ENCODE measurements at places on chromosomes 16 and 17. TPM values are rescaled to one million over a fixed set of nuclear protein-coding genes. Genes with fewer than 3 reads are reported as not detected.

DNA sequence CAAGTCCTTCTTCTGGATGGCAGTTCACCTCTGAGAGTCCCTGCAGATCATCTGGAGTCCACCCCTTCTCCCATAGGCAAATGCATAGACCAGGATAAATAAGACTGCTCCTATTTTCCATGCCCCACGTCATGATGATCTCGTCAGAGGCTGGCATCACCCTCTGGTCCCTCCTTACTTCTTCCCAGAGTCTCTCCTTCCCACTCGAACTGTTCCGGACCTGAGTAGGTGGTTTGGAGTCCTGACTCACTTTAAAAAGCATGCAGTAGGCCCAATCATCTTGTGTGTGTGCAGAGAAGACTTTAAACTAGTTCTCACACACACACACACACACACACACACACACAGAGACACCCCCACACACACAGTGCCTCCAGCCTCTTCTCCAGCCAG, 72.0 kb downstream of the SOX9 start:
- DNase-seq: no peak

DNA sequence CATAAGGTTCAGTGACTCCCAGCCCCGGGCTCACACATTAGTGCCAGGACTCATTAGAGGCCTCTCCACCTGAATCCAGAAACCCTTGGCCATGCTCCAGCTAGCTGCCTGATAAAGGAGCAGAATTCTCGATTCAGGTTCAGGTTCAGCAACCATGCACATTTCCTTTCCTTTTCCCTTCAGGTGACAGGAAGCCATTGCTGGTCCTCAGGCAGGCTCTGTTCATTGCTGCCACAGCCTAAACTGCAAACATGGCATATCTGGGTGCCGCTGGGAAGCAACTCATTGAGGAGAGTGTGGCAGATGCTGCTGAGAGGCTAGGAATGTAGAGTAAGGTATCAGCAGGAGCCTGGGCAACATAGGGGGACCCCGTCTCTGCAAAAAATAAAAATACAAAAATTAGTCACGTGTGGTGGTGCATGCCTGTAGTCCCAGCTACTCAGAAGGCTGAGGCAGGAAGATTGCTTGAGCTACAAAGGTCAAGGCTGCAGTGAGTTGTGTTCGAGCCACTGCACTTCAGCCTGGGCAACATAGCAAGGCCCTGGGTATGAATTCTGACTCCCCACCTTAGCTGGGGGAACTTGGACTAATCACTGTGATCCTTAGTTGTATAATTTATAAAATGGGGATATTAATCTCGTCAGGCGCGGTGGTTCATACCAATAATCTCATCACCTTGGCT, 28.7 kb downstream of the ARL4D start:
- DNase-seq: no peak

DNA sequence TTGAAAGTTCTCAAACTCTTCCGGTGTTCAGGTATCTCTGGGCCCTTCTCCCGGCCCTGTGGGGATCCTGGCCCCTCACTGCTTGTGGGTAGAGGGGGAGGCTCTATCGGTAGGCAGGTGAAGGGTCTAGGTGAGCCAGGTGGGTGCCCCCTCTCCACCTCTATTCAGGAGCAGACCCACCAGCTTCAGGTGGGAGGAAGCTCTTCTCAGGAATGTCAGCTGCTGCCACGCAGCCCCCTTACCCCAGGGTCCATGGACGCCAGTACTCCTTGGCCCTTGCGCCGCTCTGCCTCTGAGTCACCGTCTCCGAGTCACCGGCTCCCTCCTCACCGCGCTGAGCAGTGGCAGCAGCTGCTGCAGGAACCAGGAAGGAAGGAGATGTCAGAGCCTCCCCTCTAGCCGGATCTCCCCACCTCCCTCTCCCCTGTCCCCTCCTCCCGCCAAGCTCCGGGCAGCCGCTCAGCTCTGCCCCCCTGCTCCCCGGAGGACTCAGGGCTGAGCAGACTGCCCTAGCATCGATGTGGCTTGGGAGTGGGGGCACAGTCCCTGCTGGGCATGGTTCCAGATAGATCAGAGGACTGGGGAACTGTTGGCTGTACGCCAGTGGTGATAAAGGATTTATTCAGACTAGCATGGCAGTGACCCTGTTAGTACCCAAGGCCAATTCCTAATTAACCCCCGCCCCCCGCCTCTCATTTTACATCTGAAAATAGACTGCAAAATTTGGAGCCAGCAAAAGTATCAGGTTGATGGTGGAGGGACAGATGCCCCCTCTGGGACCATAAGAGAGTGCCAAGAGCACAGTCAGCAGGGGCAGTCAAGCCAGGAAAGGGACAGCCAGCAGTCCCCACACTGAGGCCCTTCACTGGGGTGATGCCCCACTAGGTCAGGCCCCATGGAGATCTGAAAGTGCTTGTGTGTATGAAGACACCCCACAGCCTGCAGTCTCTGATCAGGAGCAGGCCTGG, at the start of gene OSBPL7:
Gene OSBPL7 (minus strand): TSS at position 371 of the 968 bp plus-strand sequence. CDS start 1,516 bp downstream, outside the sequence.
- peak; percentile 60 for DNase-seq

GRCh38 chr17:17609121-17609520, 17.6 kb upstream of the PEMT start:
- no peak for DNase-seq

GRCh38 chr17:75082683-75083082, 5.1 kb upstream of the SLC16A5 start:
- DNase-seq: no peak

- DNase-seq: no peak
These were observed 37.1 kb downstream of the LCMT1 start for GRCh38 chr16:25148568-25149215.

DNA sequence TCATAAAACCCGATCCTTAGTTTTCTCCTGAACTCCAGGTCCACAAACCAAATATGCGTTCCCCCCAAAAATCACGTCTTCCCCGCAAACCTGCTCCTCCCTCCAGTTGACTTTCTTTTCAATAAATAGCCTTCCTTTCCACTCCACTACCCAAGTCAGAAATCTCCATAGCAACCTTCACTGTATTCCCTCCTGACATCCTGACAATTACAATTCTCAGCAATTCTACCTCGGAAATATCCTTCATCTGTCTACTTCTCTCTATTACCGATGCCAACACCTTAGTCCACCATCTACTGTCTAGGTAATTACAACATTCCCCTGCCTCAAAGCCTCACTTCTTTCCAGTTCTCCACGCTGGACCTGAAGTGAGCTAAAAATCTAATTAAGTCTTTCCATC, 50.7 kb downstream of the SMURF2 start:
- DNase-seq: no peak

DNA sequence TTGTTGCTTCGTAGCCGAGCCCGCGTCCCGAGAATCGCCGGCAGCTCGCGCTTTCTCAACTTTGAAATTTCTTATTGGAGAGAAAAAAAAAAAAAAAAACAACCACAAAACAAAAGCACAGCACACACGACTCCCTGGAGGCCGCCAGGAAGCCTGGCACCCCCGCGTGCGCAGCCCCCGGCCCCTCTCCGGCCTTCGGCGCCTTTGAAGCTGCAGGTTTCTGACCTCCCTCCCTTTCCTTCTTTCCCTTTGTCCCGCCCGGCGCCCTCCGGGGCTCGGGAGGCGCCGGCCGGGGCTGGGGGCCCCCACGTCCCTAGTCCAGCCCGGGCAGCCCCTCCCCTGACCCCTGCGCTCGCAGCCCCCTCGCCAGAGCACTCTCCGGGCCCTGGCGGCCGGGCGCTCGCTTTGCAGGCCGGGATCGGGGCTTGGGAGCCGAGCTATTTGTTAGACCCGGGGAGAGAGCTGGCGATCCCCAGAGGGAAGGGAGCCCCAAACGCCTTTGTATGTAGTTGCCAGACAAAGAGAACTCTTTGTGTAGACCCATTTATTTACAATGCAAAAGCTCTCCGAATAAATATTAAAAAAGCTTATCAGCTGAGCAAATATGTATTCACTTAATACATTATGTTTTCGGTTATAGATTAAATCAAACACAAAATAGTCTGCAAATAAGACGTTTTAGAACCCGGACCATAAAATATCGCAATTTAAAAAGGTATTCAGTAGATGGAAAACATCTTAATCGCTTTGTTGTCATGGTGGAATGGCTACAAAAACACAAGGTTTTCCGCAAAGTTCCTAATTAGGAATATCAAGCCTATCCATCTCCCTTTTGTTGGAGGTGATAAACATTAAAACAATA, 2.3 kb downstream of the BAHCC1 start:
- DNase-seq: no peak

GRCh38 chr16:55263271-55264250, 60.4 kb upstream of the IRX6 start:
- DNase-seq: no peak

DNA sequence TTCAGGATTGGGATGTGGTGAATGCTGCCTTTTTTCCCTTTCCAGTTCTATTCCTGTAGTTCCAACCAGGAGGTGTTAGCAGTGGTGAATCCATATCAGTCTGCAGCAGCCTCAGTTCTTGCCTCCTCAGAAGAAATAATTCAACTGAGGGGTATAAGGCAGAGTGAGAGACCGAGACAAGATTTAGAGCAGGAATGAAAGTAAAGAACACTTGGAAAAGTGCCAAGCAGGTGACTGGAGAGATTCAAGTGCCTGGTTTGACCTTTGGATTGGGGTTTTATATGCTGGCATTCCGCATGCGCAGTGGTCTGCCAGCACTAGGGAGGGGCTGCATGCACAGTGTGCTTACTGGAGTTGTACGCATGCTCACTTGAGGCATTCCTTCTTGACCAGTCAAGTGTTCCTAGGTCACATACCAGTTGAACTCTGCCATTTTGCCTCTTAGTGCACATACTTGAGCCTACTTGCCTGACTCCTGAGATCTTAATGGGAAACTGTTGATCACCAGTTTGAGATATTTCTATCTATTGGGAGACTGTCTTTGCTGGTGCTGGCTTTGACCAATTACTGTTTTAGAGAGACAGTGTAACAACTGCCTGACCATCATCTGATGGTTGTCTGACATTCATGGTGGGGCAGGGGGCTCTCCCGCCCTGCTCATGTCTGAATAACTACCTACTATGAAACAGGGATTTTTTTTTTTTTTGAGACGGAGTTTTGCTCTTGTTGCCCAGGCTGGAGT, 680 bp upstream of the CCL15 start:
- DNase-seq: peak; percentile 45

DNA sequence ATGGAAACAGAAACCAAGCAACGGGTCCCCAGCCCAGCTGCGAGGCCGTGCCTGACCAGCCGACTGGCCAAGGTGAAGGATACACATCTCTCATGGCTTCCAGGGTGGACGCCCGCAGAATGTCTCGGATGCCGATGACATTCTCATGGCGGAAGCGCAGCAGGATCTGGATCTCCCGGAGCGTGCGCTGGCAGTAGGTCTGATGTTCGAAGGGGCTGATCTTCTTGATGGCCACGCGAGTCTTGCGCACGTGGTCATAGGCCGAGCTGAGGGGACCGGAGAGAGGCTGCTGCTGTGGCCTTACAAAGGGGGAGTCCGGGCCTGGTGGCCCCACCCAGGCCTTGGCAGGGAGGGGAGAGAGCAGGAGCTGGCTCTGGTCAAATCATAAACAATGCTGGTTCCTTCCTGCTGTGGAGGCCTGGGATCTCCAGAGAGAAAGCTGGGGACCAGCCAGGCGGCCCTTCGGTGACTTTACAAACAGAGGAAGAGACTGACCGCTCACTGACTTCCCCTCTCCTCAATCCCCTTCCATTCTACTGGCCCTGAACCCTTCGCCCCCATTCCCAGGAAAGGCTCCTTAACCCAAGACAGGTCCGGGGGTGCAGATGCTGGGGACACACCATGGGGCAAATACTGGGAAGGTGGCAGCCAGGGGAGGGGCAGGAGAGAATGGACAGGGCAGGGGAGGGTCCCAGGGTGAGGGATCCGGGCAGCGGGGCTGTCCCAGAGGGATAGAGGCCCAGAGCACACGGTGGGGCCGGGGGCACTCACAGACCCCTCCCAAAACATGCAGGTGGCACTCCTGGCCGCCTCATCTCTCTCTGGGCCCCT, 1.1 kb downstream of the MAPK3 start:
- peak; percentile 35 for DNase-seq

GRCh38 chr16:84124257-84125073, 7.7 kb upstream of the MBTPS1 start:
- no peak for DNase-seq

- DNase-seq: no peak
These were observed 20.2 kb downstream of the CCDC42 start for GRCh38 chr17:8724451-8724850.

GRCh38 chr17:41442739-41443138, 2.0 kb upstream of the KRT38 start:
- DNase-seq: no peak

GRCh38 chr17:50051082-50051576, 4.8 kb upstream of the ITGA3 start:
- DNase-seq: no peak

DNA sequence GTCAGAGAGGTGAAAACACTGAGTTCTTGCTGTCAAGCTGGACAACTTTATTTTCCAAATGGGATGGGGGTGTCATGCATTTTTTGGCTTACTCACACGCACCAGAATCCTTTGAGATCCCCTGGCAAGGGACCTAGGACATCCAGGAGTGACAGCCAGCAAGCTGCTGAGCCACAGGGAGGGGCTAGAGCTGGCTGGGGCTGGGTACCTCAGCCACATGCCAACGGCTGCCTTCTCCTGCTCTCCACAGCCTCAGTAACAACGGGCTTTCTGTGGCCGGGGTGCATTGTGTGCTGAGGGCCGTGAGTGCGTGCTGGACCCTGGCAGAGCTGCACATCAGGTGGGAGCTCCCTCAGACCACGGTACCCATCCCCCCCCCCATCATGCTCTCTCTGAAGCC, 47.6 kb downstream of the NLRC5 start:
- no peak for DNase-seq

- DNase-seq: no peak
These were observed at the start of gene ABCA9 for GRCh38 chr17:69060822-69061221. TSS of gene ABCA9 (minus strand) at chr17:69060927. CDS start at chr17:69051126, 9,801 bp downstream.

DNA sequence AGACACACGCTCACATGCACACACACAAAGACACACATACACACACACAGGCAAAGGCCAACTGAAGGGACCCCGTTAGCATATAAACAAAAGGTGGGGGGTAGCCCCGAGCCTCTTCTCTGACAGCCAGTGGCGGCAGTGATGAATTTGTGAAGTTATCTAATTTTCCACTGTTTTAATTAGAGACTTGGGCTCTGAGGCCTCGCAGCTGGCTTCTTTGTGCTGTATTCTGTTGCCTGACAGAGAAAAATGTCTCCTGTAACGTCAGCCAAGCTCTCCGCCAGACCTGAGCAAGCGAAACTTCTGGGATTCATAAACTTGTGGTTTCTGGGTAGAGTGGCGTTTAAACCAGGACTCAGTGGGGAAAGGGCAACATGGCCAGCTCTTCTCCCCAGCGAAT, 113.9 kb upstream of the FOXF1 start:
- DNase-seq: peak; percentile 63

- no peak for DNase-seq
These were observed 10.5 kb downstream of the PER1 start for GRCh38 chr17:8141741-8142140.

The SMARCD2 gene
- polyA plus RNA-seq: 54.1 TPM

The METRN gene
- polyA plus RNA-seq: 12.0 TPM

The CRISPLD2 gene
- polyA plus RNA-seq: 9.6 TPM

The GPR142 gene
- 0.40 TPM for polyA plus RNA-seq

The REXO5 gene
- 6.1 TPM for polyA plus RNA-seq

The LGALS9 gene
- 15.7 TPM for polyA plus RNA-seq

The TXNDC17 gene
- polyA plus RNA-seq: 86.7 TPM

The PSMD7 gene
- polyA plus RNA-seq: 103 TPM

The ZNF597 gene
- polyA plus RNA-seq: 4.2 TPM

The PIMREG gene
- 24.1 TPM for polyA plus RNA-seq

All from left renal pelvis (tissue), 4 donors.